ENCODE measurements at places on chromosomes 4 and X.

DNA sequence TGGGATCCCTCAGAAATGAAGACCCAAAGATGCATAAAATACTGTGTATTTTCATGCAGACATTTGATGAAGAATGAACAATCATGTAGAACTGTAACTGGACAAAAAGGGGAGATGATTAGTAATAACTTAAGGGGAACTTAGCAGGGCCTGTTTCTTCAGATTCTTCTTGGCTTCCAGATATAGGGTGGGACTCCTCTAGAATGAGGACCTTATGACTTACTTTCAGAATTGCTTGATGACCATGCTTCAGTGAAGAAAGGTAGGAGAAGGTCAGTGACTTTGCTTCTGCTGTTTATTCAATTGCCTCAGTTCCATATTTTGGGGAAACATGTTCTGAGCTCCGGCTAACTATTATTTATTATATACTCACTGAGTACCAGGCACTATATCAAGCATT is 580.8 kb downstream of the CENPC start:
- DNase-seq = no peak

GRCh38 chrX:131763674-131764073 is 219.8 kb downstream of the OR13H1 start:
- DNase-seq = no peak

GRCh38 chr4:110224812-110225211 is 26.4 kb upstream of the ELOVL6 start:
- DNase-seq = no peak

DNA sequence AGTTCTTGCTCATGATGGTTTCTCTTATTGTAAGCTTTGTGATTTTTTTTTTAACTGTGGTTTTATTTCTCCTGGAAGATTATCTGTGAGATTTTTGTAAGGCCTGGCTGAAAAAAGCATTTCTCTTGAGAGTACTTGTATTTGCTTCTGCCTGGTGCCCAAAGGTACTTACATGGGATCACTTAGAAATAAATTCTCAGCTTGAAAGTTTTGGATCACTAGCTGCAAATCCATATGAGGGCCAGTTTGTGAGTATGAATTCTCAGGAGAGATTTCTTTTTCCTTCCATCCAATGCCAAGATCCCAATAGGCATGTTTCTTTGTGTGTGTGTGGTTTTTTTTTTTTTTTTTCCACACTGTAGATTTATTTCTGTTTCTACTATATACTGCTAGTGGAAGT is 1884.7 kb upstream of the PCDH7 start:
- no peak for DNase-seq

DNA sequence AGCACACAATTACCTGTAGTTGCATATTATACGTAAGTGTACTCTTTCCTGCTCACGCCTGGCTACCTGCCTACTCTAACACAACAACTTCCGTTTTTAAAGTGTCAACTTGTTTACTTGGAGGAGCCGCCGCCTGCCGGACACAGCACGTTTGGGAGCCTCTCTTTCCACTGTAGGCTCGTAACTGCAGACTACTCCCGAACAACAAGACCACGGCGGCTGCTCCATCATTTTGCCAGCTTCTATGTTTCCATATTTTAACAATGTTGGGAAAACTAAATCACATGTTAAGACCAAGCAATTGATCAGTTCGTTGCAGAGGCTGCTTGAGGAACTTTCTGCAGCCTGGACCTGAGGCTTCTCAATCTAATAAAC is 841 bp downstream of the MTNR1A start:
- no peak for DNase-seq

DNA sequence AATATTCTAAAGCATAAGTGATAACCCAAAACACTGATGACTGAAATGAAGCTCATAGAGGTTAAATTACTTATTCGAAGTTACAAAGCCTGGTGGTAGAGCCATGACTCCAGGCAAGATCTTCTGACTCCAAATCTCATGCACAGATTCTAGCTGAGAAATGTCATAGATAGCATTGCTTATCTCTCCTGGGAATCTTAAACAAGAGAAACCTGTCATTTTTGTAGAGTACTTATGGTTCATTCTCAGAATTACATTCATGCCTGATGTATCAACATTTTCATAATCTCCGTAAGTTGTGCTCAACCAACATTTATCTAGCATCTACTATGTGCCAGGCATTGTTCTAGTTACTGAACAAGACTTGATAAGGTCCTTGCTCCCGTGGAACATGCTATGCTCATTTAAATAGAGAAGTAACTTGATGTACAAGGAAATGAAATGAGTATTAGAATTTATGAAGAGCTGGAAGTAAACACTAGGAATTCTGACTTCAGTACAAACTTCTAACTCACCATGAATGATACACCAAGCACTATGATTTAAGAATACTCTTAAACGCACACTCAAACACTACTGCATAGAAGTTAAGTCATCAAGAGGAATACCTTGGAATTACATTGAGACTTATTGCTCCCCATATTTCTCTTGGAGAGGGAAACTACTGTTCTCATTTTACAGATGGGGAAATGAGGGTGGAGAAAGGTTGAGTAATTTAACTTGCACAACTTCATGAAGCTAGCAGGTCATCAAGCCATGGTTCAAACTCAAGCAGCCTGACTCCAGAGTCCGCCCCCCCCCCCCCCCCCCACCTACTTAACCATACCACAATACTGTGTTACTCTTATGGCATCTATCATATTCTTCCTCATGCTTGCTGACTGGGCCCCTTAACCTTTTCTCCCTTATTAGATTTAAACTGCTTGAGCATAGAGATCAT is 45.4 kb downstream of the MBNL3 start:
- DNase-seq = no peak

GRCh38 chrX:48753708-48754228 is 7.8 kb upstream of the GLOD5 start:
- DNase-seq = no peak

GRCh38 chrX:3129256-3129655 is 88.0 kb downstream of the ARSF start:
- no peak for DNase-seq

- no peak for DNase-seq
These were observed 7.2 kb downstream of the ZFP42 start for GRCh38 chr4:188002751-188003150.

GRCh38 chr4:112942997-112943396 is 106.5 kb upstream of the ANK2 start:
- DNase-seq = no peak

DNA sequence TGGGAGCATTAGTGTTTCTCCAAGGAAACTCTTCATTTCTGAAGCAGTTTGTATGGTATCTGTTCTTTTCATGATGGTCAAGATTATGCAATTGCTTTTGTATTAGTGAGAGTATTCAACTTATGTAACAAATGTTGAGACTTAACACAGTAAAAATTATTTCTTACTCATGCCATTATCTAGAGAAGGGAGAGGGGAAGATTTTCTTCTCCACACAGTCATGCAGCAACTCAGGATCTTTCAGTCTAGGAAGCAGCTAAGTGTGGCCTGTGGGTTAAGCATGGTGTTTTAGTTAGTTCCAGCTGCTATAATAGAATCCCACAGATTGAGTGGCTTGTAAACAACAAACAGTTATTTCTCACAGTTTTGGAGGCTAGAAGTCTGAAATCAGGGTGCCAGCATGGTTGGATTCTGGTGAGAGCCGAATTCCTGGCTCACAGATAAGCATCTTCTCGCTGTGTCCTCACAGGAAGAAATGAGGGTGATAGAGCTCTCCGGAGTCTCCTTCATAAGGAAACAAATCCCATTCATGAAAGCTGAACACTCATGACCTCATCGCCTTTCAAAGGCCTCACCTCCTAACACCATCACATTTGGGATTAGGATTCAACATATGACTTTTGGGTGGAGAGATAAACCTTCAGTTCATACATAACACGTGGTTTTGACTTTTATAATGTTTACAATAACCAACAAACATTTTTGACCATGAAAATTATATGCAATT is 101.2 kb downstream of the FRMPD4 start:
- no peak for DNase-seq

DNA sequence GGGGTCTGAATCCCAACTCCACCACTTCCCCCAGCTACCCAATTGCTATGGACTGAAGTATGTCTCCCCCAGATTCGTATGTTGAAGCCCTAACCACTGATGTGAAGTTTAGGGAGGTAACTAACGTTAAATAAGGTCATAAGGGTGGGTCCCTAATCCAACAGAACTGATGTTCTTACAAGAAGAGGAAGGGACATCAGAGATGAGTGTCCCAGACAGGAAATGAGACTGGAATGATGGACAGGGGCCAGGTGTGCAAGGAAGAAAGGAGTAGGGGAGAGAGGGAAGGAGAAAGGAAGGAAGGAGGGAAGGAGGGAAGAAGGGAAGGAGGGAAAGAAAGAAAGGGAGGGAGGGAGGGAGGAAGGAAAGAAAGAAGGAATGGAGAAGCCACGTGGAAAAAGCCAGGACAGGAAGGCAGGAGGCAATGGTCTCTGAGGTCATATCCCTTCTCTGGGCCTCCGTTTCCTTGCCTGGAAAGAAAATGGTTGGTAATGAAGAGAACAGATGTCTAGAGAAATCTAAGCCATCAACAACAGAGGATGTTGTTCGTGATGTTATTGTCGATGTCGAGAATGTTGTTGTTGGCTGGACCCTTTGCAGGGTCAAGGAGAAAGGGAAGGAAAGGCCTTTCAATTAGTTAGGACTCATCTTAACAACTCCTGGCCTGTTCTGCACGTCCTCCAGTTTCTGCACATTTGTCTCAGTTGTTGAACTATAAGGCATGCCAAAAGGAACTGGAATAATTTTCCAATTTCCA is 59.0 kb upstream of the FGFBP2 start:
- no peak for DNase-seq

GRCh38 chr4:138174981-138175794 is 67.0 kb downstream of the SLC7A11 start:
- DNase-seq = no peak

DNA sequence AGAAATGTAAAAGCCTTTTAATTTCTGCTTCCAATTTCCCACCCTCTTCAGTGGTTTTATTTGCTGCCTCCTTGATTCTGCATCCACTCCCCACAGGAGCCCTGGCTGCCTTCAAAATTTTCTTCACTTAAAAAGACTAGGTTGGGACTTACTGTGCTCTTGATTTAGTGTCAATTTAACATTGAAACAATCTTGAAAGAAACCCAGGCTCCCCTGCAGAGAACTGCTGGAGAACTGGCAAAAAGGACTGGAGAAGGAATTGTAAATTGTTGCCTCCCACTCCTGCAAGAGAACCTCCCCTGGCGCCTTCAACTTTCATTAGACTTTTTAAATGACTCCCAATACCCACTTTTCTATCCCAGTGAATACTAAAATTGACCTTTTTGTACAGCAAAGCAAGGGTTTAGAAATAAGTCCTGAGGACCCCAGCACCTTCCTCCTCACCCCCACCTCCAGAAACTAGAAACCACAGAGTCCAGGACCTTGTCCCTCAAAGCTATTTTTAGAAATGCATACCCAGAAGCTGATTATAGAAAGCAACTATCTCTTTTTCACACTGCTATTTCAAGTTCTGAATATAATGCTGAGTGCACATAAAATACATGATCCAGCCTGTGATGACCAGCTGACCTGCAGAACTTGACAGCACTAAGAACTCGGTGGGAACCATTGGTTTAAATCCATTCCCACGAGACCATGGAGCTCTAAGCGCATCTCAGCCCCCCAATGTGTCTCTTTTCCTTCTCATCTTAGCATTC is 155.5 kb downstream of the INPP4B start:
- no peak for DNase-seq

Data from activated T-cell treated with anti-CD3 and anti-CD28 coated beads for 24 hours (primary cell).